ENCODE measurements at places on chromosomes 13 and 19. TPM values are rescaled to one million over a fixed set of nuclear protein-coding genes. Genes with fewer than 3 reads are reported as not detected.

DNA sequence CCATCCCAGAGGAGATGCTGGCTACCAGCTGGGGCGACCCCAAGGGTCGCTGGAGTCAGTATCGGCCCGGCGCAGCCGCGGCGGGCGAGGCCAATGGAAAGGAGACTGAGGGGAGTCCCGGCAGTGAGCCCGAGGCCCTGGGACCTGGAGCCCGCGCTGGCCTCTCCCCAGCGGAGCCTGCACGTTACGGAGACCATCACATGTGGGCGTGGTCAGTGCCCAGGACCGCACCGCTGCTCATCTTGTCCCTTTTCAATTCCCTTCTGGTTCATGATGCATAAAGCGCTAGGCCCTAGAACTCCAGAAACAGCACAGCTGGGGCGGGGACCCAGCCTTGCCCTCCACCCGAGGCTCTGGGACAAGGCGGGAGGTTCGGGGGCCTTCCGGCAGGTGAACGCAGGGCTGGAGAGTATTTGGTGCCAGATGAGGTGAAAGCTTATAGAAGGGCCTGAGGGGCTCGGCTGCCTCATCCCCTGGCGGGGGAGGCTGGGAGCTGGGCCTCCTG, 8.0 kb downstream of the C19orf25 start:
- no peak for DNase-seq

DNA sequence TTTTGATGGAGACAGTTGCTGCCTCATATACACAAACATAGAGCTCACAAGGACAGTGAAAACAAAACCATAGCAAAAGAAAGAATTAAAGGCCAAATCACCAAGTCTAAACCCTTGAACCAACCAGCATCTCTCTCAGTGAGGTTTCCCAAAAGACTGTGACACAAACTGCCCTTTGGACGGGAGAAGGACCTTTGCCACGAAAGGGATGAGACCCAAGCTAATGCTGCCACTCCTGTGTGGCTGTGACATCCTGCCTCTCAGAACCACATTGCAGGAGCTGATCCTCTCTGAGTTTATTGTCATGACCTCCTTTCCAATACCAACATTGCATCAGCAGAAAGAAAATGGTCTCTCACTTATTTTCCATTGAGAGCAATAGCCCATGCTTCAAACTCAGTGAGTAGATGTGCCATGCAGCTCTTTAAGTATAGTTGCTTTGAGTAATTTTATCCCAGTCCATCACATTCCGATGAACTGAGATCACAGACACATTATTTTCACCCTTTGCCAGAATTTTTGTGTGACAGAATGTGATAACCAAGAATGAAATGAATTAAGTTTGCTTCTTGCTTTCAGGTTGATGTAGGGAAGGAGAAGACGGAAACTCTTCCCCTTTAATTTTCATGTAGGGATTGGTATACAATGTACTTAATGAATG, 133.5 kb upstream of the IRS2 start:
- no peak for DNase-seq

DNA sequence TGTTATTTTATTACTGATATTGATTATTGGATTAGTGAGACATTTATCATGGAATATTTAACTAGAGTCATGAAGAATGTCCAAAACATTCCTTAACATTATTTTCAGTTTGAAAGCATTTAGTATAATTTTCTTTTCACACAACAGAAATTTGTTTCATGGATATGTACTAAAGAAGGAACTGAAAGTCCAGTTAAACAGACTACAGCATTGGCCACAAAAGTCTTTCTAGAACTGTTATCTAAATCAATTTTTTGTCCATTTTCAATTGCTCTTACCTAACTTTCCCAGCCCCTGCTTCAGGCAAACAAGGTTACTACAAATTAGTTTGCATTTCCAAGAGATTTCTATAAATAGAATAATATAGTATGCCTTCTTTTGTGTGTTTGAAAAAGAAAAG, 1018.0 kb upstream of the PCDH20 start:
- no peak for DNase-seq

GRCh38 chr13:35693134-35693784, 216.8 kb upstream of the MAB21L1 start:
- no peak for DNase-seq

DNA sequence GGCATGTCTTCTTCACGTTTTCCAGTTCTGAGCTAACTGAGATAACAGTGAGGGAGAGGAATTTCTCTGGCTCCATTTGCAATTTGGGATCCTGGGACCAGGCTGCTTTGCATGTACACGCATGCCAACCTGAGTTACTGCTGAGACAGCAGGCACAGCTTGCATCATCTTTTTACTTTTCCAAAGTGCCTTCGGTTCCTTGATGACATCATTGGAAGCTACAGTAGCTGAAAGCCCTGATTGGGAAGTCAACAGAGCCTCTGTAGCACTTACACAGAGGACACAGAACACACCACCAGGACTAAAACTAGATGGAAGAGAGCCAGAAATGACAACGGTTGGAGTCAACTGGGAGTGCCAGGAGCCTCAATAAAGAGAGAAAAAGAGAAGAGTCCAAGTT, 399.1 kb upstream of the GPC6 start:
- no peak for DNase-seq

- DNase-seq, result no peak
Observed at GRCh38 chr13:50033725-50034124, 18.5 kb downstream of the KCNRG start.

GRCh38 chr19:54063350-54064116, at the start of gene VSTM1:
Gene VSTM1 (minus strand): TSS chr19:54063897. CDS start chr19:54063777, 120 bp downstream.
- DNase-seq, result no peak

Gene MRPS31
- total RNA-seq, result 36.0 TPM

Gene INAFM1
- total RNA-seq, result 0.45 TPM

All from SK-MEL-5 (cell line).